ENCODE measurements at places on chromosomes 7 and 10. TPM values are rescaled to one million over a fixed set of nuclear protein-coding genes. Genes with fewer than 3 reads are reported as not detected.

- DNase-seq, result no peak
Observed at GRCh38 chr7:64618785-64619456, 47.0 kb upstream of the ZNF107 start.

- no peak for DNase-seq
Observed at GRCh38 chr10:129718548-129719414, 245.3 kb downstream of the EBF3 start.

DNA sequence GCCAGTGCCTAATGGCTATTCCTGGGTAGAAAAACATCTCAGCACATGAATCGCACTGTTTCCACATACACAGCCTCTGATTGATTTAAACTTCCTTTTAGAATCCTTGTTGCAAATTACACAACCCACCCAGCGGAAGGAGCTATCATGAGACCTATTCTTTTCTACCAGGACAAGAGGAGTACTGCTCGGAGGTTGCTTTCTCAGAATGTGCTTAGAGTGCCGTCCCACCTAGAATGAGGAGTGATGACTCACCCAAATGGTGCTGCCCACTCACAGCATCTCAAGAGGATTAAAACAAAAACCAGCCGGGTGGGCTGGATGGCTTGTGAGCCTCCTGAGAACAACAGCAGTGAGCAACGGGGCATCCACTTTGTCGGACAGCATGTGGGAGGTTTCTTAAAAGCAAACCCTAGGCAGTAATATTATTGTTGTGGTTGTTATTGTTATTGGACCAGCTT lies 128.9 kb downstream of the DGKI start:
- DNase-seq, result no peak

DNA sequence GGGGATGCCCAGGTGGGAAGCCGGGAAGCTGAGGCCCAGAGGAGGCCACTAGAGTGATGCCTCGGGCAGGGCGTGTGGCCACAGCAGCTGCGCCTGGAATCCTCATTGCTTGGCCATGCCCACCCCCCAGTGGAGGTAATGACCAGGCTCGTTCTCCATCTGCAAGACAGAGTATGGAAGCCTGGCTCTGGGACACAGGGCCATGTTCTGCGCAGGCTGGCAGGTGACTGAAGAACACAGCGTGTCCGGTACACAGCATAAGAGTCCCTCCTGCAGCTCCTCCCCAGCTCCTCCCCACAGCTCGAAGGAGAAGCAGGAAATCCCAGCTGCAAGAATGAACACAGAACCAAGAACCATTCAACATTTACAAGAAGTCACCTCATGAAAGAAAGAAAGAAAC lies 64.8 kb downstream of the SMURF1 start:
- DNase-seq, result no peak

- DNase-seq, result no peak
Observed at GRCh38 chr7:27661811-27662489, 733 bp downstream of the HIBADH start.

GARIN1A gene
- 10.2 TPM for total RNA-seq

TMEM236 gene
- total RNA-seq, result 3.0 TPM

RNF32 gene
- total RNA-seq, result not detected
